ENCODE measurements at places on chromosomes 5 and 9. TPM values are rescaled to one million over a fixed set of nuclear protein-coding genes. Genes with fewer than 3 reads are reported as not detected.

Gene SGCD
- total RNA-seq = 2.6 TPM

Gene PCA3
- not detected for total RNA-seq

Gene CDKN2A
- total RNA-seq = 20.8 TPM

Gene ADAMTS12
- 11.6 TPM for total RNA-seq

Gene IL33
- total RNA-seq = 7.4 TPM

Gene LMX1B
- total RNA-seq = not detected

Gene FOXD4
- not detected for total RNA-seq

Gene GPX8
- total RNA-seq = 5.8 TPM

Gene PCDHGB4
- total RNA-seq = 1.1 TPM

Gene RAB3C
- 1.1 TPM for total RNA-seq

Gene SPINK7
- not detected for total RNA-seq

Gene TAF11L10
- not detected for total RNA-seq

Gene RAPGEF1
- 74.2 TPM for total RNA-seq

Gene GFI1B
- 2.7 TPM for total RNA-seq

Gene POU5F2
- total RNA-seq = 5.0 TPM

Gene MLLT3
- 15.3 TPM for total RNA-seq

Gene FAM174A
- 19.4 TPM for total RNA-seq

Gene PRDM9
- total RNA-seq = not detected
